ENCODE measurements at places on chromosomes 3 and 15.

DNA sequence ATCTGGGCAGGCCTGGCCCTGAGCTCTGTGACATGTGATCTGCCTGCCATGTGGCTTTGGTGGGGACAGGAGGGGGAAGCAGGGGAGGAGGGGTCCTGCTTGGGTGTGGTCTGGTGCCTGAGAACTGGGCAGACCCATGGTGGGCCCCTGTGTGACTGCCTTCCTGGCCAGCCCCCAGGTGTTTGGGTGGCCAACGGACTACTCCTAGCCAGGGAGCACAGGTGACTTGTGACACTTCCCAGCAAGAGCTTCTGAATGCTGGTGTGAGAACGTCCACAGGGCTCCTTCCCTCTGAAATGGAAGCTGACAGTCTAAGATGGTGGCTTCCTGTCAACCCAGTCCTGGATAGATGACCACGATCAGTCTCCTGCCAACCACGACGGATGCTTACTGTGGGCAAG, 136.1 kb upstream of the MEF2A start:
- no peak for DNase-seq

DNA sequence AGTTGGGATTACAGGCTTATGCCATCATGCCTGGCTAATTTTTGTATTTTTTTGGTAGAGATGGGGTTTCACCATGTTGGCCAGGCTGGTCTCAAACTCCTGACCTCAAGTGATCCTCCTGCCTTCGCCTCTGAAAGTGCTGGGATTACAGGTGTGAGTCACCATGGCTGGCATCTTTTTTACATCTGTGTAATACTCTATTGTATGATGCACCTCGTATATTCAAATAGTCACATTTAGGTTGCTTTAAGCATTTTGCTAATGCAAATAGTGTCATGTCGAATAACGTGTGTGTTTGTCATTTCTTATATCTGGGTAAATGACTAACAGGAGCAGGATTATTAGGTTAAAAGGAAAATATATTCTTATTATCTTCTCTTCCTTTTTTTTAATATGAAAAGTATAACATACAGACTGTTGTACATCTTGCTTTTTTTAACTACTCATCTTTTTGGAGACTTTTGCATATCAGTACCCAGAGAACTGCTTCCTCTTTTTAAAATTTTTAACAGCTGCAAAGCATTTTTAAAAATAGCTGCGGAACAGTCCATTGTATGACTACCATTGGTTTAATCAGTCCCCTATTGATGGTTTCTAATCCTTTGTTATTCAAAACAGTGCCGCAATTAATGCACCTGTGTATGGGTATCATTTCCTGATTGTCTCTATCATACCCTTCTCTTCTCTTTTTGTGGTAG, 13.4 kb downstream of the SCAMP5 start:
- no peak for DNase-seq

- DNase-seq: no peak
Measured at GRCh38 chr3:22713936-22714335, 489.2 kb upstream of the UBE2E2 start.

- no peak for DNase-seq
Measured at GRCh38 chr15:48622237-48622636, 23.3 kb downstream of the FBN1 start.

- no peak for DNase-seq
Measured at GRCh38 chr3:182967218-182968204, 12.8 kb downstream of the DCUN1D1 start.

DNA sequence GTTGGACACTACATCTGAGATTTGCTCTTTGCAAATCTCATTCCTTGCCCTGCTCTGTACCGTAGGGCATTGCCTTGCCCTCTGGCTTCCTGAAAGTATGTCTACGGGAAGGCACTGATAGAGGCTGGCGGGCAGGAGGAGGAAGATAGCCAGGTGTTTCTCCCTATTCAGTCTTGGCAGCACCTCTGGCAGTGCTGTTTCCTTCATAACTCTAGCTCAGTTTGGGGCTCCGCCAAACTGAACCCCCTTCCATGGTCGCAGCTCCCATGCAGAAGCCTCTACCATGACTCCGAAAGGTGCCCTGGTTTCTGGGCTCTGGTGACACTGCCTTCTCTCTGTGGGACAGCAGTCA, 122.3 kb upstream of the PRR20G start:
- DNase-seq: no peak

DNA sequence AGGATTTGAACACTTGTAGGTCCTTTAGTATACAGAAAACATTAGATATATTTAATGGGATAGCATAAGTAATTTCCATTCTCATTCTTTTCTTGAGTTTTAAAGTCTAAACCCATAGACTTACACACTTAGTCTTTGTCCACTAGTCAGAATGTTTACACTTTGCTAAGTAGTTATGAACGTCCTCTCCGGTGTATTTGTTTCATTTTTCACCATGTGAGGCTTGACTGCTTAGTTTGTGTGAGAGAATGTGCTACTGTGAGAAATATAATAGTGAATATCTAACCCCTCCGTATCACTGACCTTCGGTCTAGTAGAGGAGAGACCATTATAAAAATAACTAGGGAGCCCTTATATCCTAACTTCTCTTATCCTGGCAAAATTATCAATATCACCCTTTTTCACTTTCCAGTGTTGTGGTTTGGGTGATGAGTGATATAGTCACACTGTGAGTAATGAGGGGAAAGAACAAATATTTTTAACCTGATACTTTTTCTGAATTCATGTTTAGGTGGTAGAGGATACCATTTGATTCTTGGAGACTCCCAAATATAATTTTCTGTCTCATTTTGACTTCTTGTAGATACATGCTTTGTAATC, 122.4 kb downstream of the UBE2E2 start:
- DNase-seq: no peak

DNA sequence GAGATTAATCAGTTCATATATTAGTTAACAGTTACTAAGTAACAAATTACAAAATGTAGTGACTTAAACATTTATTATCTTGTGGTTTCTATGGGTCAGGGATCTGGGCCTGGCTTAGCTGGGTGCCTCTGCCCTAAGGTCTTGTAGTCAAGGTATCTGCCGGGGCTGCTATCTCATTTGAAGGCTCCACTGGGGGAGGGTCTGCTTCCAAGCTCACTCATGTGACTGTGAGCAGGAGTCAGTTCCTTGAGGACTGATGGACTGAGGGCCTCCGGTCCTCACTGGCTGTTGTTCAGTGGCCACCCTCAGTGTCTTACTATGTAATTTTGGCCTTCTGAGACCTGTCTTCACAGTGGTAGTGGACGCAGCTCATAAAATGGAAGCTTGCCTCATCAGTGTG, 135.9 kb upstream of the PLXNA1 start:
- no peak for DNase-seq

GRCh38 chr15:72078887-72079286, 39.1 kb downstream of the MYO9A start:
- DNase-seq: no peak

GRCh38 chr15:81419332-81419943, 45.4 kb upstream of the TMC3 start:
- DNase-seq: no peak

DNA sequence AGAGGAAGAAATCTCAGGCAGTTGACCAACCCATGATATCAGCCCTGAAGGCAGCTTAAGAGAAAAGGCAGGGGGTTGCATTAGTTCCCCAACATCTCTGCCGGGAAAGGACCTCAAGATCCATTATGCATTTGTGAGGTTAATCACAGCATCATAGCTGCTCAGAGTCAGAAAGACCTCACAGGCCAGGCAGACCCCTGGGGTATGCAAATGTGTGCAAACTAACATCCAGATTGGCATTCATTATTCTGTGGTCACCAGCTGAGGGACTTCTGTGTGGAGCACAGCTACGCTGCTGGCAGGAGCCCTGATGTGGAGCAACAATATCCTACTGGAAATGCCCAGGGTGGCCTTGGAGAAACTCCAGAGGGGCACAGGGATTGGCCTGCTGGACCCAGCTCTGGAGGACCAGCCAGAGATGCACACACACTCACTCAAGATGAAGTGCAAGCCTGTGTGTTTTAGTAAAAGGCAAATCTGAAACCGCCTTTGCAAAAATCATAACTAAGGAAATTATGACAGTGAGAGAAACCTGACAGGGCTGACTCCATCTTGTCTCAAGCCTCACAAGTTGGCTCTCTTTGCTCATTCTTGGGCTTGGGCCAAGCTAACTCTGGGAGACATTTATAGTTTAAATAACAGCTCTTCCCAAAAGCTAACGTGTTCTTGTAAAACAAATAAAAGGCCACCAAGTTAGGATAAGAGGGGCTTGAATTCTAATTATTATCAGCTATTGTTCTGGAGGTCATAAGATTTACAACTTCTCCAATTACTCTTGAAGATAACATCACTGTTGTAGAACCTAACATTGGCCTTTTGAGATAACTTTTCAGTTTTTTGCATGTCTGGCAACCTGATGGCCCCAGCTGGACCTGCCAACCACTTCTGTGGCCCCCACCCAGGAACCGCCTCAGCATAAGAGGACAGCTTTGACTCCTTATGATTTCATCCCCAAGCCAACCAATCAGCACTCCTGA, 257.1 kb downstream of the UACA start:
- no peak for DNase-seq

- no peak for DNase-seq
Measured at GRCh38 chr3:100698736-100699135, 10.6 kb upstream of the TFG start.

GRCh38 chr3:132783152-132783551, 60.9 kb upstream of the NPHP3 start:
- no peak for DNase-seq

DNA sequence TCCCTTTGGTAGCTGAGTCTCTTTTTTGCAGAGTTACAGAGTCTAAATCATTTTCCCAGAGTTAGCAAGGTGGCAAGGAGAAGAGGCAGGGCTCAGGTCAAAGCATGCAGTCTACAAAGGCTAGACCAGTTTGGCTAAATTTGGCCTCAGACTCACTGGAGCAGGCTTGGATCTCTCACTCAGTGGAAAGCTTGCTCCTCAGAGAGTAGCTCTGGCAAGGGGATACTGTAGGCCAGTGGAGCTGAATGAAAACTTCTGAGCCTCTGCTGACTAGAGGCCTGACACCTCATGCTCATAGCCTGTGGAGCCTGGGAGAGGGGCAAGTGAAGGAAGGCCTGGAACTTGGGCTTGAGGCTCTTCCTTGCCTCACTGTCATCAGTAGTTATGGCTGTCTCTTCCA, 101.0 kb downstream of the MOBP start:
- DNase-seq: no peak

Data from gastrocnemius medialis (tissue), 4 donors.